Iris pigment epithelial cell (primary cell): ENCODE measurements at places on chromosomes 4 and X.

DNA sequence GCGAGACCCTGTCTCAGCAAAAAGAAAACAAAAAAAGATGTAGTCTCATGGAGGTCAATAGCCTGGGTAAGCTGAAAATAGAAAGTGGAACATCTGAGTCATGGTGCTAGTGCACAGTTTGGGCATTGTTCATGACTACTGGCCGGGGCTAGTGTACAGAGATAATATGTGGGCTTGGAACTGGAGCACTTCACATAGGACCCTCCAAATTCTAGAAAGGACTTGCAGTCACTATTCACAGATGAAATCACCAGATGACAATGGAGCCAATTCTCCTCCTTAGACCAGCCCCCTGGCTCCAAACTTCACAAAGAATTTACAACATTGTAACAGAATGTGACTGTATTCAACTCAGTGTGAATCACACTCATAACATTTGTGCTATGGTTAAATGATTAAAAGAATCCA, 367.8 kb upstream of the SLC7A11 start:
- peak; percentile 77 for DNase-seq

DNA sequence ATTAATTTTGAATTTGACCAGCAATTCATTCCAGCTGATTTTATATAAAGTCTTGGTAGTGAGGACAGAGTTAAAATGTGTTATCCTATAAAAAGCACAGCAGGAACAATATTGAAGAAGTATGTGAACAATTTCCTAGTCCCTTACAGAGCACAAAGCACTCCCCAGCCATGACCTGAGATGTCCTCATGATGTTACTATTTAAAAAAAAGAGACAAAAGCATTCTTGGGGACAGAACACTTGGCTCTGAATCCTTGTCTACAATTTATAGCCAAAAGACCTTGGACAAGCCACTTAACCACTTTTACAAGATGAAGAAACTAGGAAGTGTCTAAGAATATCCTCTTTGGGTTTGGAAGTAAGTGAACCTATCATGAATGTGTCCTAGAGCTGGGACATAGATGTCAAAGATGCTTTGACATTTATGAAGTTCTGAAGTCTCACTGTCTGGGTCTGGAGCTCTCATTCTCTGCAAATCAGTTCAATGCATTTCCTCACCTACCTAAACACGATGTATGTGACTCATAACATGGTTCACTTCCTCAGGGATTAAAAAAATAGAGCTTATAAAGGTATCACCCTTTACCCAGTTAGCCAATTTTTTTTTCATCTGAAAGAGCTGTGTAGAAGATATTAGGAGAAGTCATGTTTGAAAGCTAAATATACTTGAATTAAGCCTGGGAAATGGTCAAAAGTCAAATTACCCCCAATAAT, 61.4 kb downstream of the IGFBP7 start:
- DNase-seq, result peak; percentile 54

DNA sequence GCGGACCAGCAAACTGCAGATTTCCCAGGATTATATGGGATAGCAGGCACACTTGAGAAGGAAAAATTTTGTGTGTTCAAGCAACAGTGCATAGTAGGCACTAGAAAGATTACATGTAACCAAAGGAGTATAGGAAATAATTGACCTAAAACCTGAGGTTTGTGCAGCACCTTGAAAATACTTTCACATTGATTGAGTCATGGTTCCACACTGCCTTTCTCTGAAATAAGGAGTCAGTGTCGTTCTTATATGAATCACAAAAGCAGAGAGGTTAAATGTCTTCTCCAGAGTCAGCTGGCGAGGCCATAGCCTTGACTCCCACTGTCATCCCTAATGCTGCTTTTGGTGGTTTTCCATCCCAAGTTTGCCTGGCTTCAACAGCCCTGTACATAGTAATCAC, 138.9 kb downstream of the SOWAHB start:
- no peak for DNase-seq

- DNase-seq, result peak; percentile 9
These were observed 55.9 kb upstream of the RNF128 start for GRCh38 chrX:106670631-106671030.

- DNase-seq, result peak; percentile 78
These were observed 65.8 kb downstream of the RASGEF1B start for GRCh38 chr4:81405900-81406401.

- DNase-seq, result no peak
These were observed 958.8 kb downstream of the PCDH18 start for GRCh38 chr4:136573460-136573859.

- no peak for DNase-seq
These were observed 458.7 kb downstream of the NAF1 start for GRCh38 chr4:162707962-162708361.

DNA sequence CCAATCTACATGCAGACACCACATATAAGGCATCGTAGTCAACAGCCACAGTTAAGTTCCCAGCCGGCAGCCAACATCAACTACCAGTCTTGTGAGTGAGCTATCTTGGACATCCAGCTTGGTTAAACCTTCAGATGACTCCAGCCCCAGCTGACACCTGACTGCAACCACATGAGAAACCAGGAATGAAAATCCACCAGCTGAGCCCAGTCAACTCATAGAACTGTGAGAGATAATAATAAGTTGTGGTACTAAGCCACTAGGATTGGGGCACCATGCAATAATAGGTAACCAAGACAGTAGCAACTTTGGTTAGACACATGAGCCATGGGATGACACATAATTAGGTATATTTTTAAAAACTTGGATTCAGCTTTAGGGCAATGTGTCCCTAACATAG, 188.1 kb upstream of the BCOR start:
- no peak for DNase-seq

DNA sequence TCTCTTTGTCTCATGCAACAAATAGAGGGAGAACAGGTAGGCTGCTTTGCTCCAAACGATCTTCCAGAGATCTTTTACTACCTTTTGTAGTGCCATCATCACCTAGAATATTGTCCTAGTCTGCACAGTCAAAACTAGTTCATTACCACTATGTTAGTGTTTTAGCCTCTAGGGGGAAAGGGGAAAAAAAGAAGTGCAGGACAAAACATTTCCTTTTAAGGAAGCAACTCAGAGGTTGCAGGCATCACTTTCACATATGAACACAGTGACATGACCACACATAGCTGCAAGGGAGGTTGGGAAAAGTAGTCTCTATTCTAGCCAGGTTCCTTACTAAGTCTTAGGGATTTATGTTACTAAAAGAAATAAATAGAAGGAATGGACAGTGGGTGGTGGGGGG, 39.3 kb upstream of the RAP2C start:
- no peak for DNase-seq

- no peak for DNase-seq
These were observed 171.5 kb upstream of the DIPK2B start for GRCh38 chrX:45372151-45372550.
